Motor neuron (in vitro differentiated cells): ENCODE measurements at places on chromosomes 5 and 9. TPM values are rescaled to one million over a fixed set of nuclear protein-coding genes. Genes with fewer than 3 reads are reported as not detected.
A peak's percentile ranks its signal among the peaks of the same experiment; 100 is the strongest.

The NSMF gene
- total RNA-seq, result 116 and 144 TPM in 2 replicates

DNA sequence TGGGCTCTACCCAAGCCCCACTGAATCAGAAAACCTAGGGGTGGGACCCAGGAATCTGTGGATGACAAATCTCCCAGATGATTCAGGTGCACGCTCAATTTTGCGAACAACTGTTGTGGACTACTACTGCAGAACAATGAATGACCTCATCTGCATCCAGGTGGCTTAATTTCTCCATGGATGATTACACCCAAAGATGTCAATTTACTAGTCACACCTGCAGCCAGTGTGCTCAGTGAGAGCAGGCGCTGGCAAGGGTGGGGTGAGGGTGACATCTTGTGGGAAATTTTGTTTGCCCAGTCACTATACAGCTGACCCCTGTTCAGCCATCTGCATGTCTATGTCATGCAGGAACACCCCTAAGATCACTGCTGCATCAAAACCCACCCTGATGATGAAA is 118.2 kb downstream of the ENTREP1 start:
- ATAC-seq, result no peak

The SAXO1 gene
- 0.22 and 0.38 TPM in 2 replicates for total RNA-seq

The CSF1R gene
- total RNA-seq, result 0.57 and 0.97 TPM in 2 replicates

The FCHSD1 gene
- total RNA-seq, result 12.7 and 15.2 TPM in 2 replicates

- no peak for ATAC-seq
Observed at GRCh38 chr5:173832386-173832785, 55.8 kb upstream of the CPEB4 start.

DNA sequence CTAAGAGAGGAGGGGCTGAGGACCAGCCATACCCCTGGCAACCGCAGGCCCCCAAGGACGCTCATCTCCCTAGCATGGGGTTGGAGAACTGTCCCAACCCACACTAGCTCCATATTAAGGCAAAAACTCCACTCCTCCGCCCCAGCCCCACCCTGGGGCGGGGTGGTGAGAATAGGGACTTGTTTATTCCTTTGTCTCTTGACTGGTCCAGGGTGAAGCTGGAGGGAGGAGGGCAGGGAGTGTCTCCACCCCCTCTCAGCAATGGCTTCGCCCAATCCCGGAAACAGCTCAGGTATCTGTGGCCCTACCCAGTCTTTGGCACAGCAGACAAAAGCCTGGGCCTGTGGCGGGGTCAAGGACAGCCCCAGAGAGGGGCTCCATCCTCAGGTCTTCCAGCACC is 16.9 kb downstream of the PRRX2 start:
- ATAC-seq, result peak; percentile 66

DNA sequence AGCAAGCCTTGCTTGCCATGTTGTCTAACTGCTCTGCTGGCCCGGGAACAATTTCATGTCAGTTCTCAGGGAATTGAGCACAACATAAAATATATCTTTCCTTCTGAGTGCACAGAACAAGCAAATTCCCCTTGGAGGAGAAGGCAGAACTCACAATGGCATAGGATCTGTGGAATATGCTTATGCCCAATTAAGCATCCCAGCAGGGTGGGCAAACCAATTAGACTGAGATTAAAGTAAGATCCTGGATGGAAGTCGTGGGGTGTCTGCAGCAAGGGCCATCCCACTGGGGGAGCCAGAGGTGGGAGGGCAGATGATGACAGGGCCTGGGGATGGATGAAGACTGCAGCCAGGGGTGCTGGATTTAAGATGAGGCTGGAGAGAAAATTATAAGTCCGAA is 114.1 kb downstream of the BRINP1 start:
- ATAC-seq, result no peak

The LPCAT1 gene
- 22.4 and 23.5 TPM in 2 replicates for total RNA-seq

DNA sequence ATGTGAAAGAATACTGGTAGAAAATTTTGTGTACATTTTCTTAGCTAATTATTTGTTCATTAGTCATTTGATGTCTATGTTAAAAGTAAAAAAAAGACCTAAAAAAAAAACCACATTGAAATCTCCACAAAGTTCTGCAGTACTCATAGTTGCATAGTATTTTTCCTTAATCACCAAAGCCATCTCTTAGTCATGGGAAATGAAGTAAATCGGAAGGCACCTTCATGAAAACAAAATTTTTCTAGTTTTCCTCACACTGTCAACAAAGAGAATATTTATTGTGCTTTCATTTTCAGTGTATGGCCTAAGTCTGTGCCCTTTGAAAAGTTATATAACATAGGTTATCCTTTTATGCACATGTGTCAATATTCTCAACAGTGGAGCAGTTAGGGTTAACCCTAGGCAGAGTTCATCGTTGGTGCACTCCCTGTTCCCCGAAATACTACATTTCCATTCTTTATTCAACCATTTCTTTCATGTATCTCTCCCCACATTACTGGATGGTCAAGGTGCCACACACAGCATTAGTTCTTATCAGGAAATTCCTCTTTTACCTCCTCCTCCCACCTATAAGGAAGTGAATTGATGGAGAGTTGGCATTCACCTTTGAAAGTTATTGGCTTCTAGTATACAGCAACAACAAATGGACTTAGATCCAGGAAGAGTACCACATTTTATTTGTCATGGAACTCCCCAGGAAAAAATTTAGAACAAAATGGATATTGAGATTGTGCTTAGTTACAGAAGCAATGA is 93.1 kb downstream of the NUDT12 start:
- ATAC-seq, result no peak

DNA sequence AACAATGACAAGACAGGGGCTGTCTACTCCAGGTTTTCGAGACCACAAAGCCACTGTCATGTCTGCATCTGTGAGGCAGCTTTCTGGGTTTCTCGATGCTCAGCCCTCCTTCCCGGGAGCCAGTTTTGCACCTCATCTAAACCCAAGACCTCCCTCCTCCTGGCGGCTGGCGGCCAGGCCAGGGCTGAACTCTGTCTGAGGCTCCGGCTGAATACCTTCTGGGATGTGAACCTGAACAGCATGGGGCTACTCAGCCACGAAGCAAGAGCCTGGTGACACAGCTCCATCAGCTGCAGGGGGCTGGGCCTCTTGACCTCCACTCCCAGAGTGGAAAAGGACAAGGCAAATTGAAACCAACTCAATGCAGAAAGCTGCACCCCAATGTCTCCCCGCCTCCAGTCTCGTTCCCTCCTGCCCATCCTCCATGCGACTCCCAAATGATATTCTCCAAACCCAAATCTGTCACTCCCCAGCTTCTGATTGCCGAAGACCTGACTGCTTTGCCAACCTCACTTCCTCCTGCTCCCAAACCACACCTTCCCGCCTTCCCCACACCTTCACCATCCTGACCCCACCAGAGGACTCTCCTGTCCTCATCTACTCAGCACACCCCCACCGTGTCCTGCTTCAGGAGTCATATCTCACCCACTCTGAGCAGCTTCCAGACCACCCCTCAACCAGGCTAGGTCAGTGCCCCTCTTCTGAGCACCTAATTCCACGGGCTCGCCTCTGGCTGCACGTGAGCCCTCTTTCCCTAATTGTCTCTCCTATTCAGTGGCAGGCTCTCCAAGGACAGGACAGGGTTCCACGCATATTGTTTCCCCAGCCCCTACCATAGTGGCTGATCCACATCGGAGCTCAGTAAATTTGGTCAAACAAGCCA is 4.5 kb downstream of the ANKS6 start:
- no peak for ATAC-seq

GRCh38 chr5:145056800-145057199 is 778.3 kb downstream of the PRELID2 start:
- ATAC-seq, result peak; percentile 92

DNA sequence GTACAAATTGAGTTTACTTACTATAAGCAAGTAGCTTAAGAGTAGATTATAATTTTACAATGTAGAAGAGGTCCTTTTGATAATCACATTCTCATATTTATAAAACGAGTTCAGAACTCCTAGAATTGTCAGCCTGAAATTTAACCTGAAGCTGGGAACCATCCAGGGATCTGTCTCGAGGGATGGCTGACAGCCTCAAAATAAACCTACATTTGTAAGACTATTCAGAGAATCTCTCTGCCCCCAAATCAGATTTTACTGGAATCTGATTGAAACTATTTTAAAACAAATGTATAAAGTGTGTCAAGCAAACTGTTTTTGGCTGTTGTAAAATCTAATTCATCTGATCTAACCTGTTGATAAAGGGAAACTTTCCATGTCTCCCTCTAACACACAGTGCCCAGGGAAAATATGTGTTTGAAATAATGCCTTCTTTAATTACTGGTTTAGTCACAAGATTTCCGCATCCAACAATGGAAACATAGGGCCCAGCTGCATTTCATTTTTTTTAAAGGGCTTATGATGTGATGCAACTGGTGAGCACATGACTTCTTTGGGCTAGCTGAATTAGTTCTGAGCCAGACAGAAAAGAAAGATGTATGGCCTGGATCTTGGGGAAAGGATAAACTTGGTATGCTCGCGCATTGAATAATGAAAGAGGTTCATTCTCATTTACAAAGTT is 30.3 kb downstream of the SLC25A46 start:
- ATAC-seq, result peak; percentile 30

DNA sequence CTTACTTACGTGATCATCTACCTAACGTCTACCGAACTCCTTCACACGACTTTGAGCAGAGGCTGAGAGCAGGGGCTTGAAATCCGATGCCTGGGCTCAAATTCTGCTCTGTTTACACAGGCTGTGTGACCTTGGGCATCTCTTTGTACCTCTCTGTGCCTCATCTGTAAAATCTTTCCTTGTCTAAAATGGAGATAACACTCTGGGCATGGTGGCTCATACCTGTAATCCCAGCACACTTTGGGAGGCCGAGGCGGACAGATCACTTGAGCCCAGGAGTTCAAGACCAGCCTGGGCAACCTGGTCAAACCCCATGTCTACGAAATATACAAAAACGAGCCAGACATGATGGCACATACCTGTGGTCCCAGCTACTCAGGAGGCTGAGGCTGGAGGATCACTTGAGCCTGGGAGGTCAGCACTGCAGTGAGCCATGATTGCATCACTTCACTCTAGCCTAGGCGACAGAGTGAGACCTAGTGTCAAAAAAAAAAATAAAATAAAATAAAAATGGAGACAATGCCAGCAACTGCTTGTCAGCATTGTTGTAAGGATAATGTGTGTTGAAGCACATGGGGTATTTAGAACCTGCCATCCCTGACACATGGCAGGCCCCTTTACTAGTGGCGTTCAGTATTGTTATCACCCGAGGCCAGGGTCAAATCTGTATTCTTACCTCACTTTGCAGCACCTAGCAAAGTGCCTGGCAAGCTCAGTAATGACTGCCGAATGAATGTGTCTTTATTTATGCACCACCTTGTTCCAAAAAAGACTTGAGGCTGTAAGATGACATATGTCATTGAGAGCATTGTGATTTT is 32.6 kb upstream of the CRB2 start:
- no peak for ATAC-seq

The TRPM6 gene
- total RNA-seq, result 0.10 and 0.14 TPM in 2 replicates

The GABRA6 gene
- 0.09 TPM in 1 of 2 replicates, not detected in the other for total RNA-seq

The ZNF454 gene
- total RNA-seq, result 2.5 and 2.6 TPM in 2 replicates

DNA sequence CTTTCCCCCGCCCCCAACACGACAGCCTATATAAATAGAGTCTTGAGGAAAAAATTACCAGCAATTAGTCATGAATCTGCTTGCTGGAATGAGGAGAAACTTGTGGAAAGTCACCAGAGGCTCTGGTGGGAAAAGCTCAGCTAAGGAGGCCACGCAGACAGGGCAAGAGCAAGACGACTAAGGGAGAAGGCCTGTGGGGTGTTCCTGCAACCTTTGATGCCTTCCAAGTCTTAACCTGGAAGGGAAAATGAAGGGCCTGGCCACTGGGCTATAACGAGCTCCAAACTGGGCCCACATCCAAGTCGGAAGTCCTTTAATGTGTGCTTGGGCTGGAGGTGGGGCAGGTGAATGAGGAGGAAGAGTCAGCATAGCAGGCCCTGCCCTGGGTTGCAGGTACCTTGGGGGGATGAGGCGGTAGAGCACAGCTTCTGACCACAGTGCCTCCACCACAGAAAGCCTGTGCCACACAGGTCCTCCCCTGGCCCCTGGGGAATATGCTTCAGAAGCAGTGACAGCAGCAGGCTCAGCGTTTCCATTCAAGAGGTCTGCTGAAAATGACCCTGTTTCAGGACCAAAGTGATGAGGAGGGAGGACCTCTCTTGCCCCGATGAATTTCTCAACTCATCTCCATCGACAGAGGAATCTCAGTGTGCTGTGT is 92.8 kb upstream of the LRRTM2 start:
- ATAC-seq, result no peak

GRCh38 chr5:82185851-82186250 is 92.3 kb downstream of the RPS23 start:
- ATAC-seq, result no peak

The N4BP3 gene
- total RNA-seq, result 11.4 TPM in 2 replicates

- ATAC-seq, result peak; percentile 98
Observed at GRCh38 chr9:126440940-126441339, 114.3 kb downstream of the MVB12B start.

GRCh38 chr5:66882606-66883227 is 286.5 kb downstream of the MAST4 start:
- ATAC-seq, result peak; percentile 26

The DMRTA1 gene
- total RNA-seq, result 0.95 and 1.2 TPM in 2 replicates

DNA sequence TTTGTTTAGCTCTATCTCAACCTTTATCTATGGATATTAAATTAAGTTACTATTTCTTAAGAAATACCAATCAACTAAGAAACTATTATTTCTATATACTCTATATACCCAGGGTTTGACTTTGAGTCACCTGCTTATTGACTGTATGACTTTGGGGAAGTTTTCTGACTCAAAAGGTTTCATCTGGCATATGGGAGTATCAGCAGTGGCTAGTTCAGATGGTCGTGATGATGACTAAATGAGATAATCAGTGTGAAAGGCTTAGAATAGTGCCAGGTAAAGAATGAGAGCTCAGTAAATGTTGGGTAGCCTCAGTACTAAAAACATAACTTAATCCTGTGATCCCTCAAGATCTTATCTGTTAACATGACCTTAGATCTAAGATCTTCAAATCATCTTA is 179.7 kb upstream of the ISL1 start:
- no peak for ATAC-seq

DNA sequence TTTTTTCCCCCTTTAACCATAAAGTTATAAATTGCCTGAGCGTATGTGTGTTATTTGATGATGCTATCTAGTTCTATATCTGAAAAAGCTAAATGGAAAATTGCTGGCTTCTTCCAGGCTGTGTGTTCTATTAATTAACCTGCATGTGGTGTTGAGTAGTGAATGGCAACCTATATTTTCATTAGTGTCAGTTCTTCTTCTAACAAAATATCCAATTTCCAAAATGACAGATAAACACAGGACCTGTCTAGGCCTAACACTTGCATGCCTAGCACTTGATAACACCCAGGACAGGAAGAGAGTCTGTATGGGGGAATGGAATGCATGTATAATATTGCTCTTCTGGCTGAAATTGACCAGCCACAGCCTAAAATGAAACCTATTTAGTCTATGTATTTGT is 91.7 kb downstream of the CD180 start:
- ATAC-seq, result peak; percentile 42

DNA sequence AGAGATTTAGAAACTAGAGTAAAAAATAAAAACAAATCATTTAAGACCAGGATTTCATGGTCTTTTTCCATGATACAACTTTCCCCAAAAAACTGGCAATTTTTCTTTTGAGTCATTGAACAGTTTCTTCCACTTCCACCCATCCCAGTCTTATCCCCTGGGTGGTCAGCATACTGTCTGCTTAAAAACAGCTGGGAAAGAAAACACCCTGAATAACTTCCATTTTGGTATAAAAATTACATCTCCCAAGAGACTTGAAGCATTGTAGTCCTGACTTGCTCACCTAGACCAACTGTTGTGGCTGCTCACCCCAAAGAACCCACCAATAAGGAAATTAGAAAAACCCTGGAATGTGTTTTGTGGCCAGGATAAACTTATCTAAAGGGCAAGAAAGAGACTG is 731.3 kb downstream of the NR2F1-AS1 start:
- no peak for ATAC-seq

The RASGEF1C gene
- total RNA-seq, result not detected in 2 replicates
